ENCODE measurements at places on chromosomes 2 and 18. TPM values are rescaled to one million over a fixed set of nuclear protein-coding genes. Genes with fewer than 3 reads are reported as not detected.

Gene MAPK4
- 13.3 TPM for total RNA-seq

DNA sequence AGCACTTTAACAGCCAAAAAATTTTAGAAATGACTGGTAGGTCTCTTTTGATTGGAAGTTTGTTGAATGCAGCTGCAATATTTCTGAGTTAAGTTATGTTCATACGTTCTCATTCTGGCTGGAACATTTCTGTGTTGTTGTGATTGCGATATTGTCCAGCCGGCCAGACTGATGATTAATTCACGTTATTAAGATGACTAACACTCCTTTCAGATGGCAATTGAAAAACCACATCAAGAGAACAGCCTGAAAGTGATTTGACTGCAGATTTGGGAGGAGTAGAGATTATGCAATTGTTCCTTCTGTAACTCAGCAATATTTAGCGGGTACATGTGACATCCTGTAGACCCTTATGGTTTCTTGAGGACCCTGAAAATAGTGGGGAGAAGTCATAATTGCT lies 133.7 kb downstream of the FBXO15 start:
- H3K27ac ChIP-seq: no peak overlapping the region
- DNase-seq: no peak
- no peaks in the 10 kb centered on the region for H3K36me3 ChIP-seq
- H3K4me3 ChIP-seq: no peak overlapping the region

DNA sequence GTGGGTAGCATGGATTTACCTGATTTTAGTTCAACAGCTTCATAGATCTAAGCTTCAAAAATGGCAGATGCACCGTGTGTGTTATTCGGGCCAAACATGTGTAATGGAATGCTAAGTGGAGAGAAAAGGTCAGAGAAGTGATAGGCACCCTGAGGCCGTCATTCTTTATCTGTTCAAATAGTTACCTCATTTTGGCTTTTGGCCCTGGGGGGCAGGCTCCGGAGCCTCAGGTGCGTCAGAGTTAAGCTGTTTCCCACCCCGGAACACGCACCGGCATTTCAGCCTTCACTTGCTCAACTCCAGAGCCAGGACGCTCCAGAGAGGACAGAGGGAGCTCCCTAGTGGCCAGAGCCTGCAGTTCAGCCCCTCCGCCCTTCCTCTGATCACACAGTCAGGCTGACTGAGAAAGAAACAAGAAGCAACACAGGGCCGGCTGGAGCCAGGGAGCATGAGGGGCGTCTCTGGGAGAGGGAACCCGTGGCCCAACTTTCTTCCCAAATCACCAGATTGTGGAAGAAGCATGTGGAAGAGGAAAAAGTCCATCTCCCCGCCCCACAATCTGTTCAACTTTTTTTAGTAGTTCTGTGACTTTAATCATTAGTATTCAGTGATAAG lies 135.2 kb upstream of the EPC2 start:
- no peaks in the 10 kb centered on the region for H3K27me3 ChIP-seq
- H3K36me3 ChIP-seq: no peaks in the 10 kb centered on the region
- H3K4me1 ChIP-seq: no peaks in the 10 kb centered on the region
- peak overlapping the region; percentile 8 for H3K4me3 ChIP-seq

DNA sequence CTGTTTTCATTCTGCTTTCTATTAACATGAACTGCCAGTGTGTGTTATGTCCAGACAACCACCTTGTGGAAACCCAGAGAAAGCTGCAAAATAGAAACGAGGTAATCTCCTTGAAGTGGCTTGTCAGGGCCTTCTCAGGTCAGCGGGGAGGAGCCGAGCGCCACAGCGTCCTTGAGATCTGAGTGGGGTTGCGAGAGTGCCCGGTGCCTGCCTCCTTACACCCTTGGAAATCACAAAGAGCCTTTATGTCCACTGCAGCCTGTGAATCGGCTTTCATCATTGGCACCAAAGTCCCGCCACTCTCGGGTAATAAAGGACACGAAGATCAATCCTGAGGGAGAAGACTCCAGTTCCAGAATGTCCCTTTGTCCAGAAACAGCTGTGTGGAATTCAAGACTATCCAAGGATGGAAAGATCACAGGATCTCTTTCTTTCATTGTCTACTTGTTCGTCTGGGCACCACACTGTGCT lies 135.2 kb downstream of the HRH4 start:
- H3K4me1 ChIP-seq: no peaks in the 10 kb centered on the region
- peak overlapping the region; percentile 7 for H3K27ac ChIP-seq
- H3K27me3 ChIP-seq: no peaks in the 10 kb centered on the region
- peak; percentile 78 for DNase-seq
- H3K36me3 ChIP-seq: no peaks in the 10 kb centered on the region

Gene CNDP1
- total RNA-seq: 0.31 TPM

Gene ANKRD23
- total RNA-seq: 6.8 TPM

DNA sequence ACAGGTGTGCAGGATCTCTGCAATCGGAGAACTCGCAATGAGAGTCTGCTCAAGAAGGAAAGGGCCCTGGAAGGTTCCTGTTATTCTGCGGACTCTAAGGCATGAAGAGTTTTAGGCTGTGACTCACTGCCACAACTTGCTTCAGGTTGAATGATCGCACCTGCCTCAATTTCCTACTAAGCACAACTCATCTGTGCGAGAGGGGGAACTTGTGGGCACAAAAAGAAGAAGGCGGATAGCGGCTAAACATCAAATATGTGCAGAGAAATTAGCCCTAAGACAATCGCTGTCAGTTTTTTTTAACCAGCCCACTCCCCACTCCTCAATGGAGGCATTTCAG lies 14.0 kb upstream of the CREG2 start:
- H3K36me3 ChIP-seq: no peaks in the 10 kb centered on the region
- no peak for DNase-seq
- H3K27ac ChIP-seq: no peak overlapping the region

DNA sequence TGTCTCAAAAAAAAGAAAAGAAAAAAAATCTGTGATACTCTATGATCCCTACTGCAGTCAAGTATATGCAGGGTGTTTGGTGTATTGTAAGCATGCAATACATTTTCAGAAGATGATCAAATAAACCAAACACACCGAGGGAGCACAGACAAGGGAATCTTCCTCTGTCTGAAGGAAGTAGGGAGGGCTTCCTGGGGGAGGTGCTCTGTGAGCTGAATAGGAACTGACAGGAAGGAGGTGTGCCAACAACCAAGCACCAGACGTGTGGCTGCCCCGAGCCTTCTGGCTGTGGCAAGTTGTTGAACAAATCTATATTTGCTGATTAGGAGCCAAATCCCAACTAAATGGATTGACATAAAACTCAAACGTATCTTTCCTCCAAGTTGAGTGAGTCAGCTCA lies 14.6 kb downstream of the THNSL2 start:
- no peak for DNase-seq
- no peaks in the 10 kb centered on the region for H3K4me1 ChIP-seq
- no peaks in the 10 kb centered on the region for H3K36me3 ChIP-seq
- H3K27me3 ChIP-seq: no peaks in the 10 kb centered on the region
- H3K27ac ChIP-seq: no peak overlapping the region

DNA sequence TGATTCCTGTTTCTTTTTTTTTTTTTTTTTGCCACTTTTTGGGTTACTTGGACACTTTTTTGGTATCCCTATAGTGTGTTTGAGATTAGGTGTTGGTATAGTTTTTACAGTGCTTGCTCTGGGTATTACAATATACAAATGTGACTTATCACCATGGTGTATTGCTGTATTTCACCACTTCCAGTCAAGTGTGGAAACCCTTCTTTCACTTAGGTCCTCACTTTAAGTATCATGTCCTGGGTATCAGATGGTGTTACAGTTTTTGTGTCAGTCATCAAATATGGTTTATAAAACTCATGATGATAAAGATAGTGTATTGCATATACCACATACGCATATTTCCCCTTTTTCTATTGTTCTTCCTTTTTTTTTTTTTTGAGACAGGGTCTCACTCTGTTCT lies 1.8 kb downstream of the ATP9B start:
- no peak for DNase-seq
- H3K27ac ChIP-seq: no peak overlapping the region
- H3K36me3 ChIP-seq: no peaks in the 10 kb centered on the region
- no peak overlapping the region for H3K4me3 ChIP-seq

- no peak overlapping the region for H3K27ac ChIP-seq
- H3K4me1 ChIP-seq: no peaks in the 10 kb centered on the region
- no peak overlapping the region for H3K4me3 ChIP-seq
- H3K27me3 ChIP-seq: no peaks in the 10 kb centered on the region
- no peaks in the 10 kb centered on the region for H3K36me3 ChIP-seq
These were observed 29.0 kb upstream of the DPYSL5 start for GRCh38 chr2:26818972-26819371.

GRCh38 chr2:85695691-85696668 lies 1.8 kb downstream of the GNLY start:
- H3K36me3 ChIP-seq: no peaks in the 10 kb centered on the region
- H3K27ac ChIP-seq: no peak overlapping the region
- DNase-seq: no peak

DNA sequence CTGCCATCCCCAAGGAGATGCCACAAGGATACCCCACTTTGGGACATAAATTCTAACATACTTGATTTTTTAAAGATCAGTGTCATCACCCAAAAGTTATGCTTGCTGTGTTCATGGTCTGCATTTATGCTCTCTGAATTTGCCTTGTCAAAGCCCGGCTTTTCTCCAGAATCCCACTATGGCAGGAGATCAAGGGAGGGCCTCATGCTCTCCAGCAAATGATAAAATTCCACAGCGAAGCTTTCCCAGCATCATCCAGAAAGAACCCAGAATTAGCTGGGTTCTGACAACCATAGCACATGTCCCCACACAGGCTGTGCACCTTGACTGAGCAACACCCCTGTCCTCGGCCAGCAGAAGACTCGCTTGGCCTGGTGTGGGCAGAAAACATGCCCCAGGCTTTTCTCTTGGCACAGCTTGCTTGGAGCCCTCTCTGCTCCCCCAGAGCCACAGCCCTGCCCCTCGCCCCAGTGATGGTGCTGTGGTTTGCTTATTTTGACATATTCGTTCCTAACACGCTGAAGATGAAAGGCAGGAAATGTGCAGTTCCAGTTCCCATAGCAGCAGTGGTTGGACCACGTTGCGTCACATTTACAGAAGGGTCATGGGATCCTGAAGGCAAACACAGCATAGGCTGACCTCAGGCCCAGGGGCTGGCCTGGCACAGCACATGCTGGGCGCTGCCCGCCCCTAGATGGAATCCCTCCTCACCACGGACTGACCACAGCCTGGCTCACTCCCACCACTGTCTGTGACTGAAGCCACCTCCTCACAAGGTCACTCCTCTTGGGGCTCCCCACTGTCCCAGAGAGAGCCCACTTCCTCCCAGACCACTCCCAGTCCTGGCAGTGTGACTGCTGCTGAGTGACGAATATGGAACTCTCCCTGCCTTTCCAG lies 14.1 kb upstream of the CHRNA1 start:
- no peak overlapping the region for H3K27ac ChIP-seq
- no peaks in the 10 kb centered on the region for H3K27me3 ChIP-seq
- H3K4me1 ChIP-seq: peaks cover 13% of the 10 kb centered on the region
- no peak for DNase-seq
- no peak overlapping the region for H3K4me3 ChIP-seq

DNA sequence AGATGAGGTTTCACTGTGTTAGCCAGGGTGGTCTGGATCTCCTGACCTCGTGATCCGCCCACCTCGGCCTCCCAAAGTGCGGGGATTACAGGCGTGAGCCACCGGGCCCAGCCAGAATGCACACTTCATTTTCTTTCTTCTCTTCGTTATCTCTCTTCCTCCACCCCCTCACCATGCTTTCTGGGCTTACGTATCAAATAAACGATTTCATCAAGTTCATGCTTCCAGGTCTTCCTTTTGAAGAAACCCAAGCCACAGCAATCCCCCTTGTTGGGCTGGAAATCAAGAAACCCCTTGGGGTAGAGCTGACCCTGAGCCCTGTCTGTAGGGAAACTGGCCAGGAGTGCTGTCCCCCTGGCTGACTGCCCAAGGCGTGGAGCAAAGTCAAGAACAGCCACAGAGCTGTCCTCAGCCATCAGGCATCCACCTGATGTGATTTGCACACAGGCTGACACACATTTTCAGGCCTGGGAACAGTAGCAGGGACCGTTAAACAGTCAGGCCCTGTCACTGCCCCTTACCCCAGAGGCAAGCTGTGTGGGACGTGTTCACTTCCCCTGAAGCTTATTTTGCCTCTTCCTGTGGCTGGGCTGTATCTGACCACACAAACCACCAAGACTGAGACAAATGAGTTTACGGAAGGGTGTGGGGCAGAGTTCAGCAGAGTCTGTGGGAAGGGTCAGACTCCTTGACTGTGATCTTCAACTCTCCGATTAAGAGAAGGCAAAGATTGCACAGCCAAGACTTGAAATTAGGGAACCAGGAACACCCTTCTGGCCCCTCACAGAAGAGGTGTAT lies 15.1 kb upstream of the NMUR1 start:
- H3K4me1 ChIP-seq: peaks cover 12% of the 10 kb centered on the region
- DNase-seq: no peak
- no peaks in the 10 kb centered on the region for H3K27me3 ChIP-seq
- peak overlapping the region; percentile 7 for H3K27ac ChIP-seq

Gene SERPINB7
- total RNA-seq: 0.25 TPM

DNA sequence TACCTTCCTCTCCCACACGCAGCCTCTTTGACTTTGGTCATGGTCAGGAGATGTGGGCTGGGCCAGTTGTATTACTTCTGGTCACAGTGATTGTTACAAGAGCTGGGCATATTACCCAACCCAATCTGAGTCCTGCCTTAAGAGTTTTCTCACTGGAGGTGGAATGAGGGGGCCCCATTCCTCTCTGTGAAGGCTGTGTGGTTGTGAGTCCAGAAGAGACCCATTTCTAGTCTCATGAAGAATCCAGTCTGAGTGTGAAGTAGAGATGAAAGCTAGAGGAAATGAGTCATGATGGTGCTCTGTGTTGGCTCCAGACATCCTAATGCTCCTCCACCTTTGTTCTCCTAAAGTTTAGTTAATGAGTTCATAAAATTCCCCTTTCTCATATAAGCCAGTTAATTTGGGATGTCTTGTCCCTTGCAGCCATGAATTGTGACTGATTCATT lies 50.8 kb upstream of the RASGRP3 start:
- H3K36me3 ChIP-seq: no peaks in the 10 kb centered on the region
- H3K4me3 ChIP-seq: no peak overlapping the region
- no peak overlapping the region for H3K27ac ChIP-seq
- no peaks in the 10 kb centered on the region for H3K27me3 ChIP-seq
- H3K4me1 ChIP-seq: no peaks in the 10 kb centered on the region

GRCh38 chr18:23835506-23835905 lies 146.3 kb downstream of the LAMA3 start:
- H3K36me3 ChIP-seq: no peaks in the 10 kb centered on the region
- DNase-seq: no peak
- no peaks in the 10 kb centered on the region for H3K4me1 ChIP-seq
- H3K4me3 ChIP-seq: no peak overlapping the region
- no peaks in the 10 kb centered on the region for H3K27me3 ChIP-seq

Gene CNTNAP5
- 0.39 TPM for total RNA-seq

DNA sequence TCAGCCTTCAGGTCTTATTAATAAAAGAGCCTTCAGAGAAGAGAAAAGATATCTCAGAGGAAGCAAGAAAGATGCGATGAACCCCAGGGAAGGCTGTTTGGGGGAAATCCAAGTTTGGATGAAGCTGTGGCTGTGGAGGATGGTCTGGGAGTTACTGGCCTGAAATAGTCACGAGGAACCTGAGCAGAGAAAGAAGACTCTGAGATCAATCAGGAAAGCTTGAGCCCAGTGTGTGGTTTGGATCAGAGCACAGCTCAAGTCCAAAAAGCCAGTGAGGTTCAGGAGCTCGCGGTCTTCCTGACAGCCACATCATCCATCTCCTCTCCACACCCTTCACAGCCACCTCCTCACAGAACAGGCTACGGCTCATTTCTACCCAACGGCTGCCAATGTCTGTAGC lies 87.4 kb upstream of the SERPINE2 start:
- DNase-seq: no peak
- no peaks in the 10 kb centered on the region for H3K36me3 ChIP-seq
- no peaks in the 10 kb centered on the region for H3K27me3 ChIP-seq
- H3K4me3 ChIP-seq: no peak overlapping the region
